ENCODE measurements at places on chromosomes 1 and 21. TPM values are rescaled to one million over a fixed set of nuclear protein-coding genes. Genes with fewer than 3 reads are reported as not detected.
A peak's percentile ranks its signal among the peaks of the same experiment; 100 is the strongest.

- peak; percentile 9 for DNase-seq
Observed at GRCh38 chr1:77313491-77313890, 31.7 kb downstream of the AK5 start.

DNA sequence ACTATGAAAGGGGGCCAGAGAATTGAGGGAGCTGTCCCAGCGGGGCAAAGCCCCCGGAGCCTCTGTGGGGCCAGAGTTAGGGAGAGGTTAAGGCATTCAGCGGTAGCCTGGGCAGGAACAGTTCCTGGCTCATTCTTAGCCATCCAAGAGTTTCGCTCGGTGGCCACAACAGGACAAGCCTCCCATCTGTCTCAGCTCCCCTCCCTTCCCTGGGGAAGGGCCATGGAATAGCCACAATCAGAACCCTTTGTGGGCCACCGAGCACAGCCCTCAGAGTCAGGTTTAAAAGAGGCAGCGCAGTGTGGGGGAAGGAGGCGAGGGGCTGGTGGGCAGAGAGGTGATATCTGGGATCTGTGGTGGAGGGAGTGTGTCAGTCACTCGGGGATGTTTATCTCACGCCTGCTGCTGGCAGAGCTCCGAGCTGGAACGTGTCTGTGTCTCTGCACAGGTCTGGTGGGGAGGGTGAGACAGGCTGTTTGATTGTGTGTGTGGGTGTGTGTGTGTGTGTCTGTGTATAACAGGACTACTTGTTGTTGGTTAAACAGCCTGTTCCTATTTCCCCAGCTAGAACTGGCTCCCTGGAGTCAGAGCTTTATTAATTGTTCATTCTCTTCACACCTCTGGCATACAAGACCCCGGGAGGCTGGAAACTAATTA, 49.6 kb upstream of the GOLT1A start:
- DNase-seq = no peak

DNA sequence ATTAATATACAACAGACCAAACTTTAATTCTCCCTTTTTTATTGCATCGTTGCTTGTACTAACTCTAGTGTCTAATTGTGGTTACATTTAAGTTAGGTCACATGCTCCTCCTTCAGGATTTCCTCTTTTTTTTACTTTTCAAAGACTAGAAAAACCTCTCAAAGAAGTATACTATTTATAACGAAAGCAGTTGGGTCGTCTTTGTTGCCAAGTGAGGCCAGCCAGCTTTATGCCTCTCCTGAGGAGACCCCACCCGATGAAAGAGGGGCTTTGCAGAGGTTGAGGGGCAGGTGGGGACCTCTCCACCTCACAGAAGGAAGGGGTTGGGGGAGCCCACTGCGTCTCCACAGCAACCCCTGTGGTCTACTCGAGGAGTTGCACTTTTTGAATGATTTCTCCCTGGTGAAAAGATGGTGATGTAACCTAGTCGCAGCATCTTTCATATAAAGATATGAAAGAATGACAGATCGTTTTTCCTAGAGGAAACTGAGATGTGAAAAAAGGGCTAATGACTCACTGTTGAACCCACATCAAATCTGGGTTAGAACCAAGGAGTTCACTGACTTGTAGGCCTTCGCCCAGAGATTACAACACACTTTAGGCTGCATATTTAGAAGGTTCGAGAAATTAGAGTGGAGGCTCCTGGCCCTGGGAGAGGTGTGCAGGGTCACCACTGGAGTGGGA, 6.4 kb downstream of the TGFB2 start:
- peak; percentile 75 for DNase-seq

- peak; percentile 98 for DNase-seq
Observed at GRCh38 chr1:18956193-18957135, at the start of gene IFFO2. Gene IFFO2, minus strand, starts transcription at chr1:18956676. Its CDS starts 344 bp downstream, at chr1:18956332.

- no peak for DNase-seq
Observed at GRCh38 chr1:221644145-221644448, 97.8 kb downstream of the DUSP10 start.

- DNase-seq = no peak
Observed at GRCh38 chr1:172405912-172406311, 14.6 kb upstream of the C1orf105 start.

DNA sequence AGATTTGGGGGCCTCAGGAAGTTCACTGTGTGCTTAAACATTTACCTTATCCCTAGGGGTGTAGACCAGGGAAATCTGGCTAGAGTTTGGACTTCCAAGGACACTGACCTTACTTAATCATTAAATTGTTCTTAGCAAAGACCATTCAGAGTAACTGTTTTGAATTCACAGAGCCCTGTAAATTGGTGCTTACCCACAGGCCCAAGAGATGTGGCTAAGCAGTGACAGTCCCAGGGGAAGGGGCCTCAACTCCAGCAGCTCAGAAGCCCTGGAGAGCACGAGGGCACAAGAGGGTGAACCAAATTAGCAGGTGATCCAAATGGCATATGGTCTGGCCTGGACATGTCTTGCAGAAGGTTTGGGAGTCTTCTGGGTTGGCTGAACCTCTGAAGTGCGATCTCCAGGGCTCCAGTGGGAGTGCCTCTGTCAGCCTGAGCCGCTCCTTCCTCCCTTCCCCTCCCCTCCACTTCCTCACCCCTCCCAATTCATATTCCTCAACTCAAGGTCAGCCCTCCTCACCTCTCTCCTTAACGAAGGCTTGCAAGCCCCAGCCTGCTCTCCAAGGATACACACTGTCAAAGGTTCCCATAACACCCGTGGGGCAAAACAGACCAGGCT, 4.3 kb downstream of the PAQR7 start:
- DNase-seq = no peak

GRCh38 chr1:171849245-171849898, 8.1 kb downstream of the DNM3 start:
- DNase-seq = peak; percentile 33

- DNase-seq = no peak
Observed at GRCh38 chr1:44310006-44310405, 45.1 kb downstream of the ERI3 start.

DNA sequence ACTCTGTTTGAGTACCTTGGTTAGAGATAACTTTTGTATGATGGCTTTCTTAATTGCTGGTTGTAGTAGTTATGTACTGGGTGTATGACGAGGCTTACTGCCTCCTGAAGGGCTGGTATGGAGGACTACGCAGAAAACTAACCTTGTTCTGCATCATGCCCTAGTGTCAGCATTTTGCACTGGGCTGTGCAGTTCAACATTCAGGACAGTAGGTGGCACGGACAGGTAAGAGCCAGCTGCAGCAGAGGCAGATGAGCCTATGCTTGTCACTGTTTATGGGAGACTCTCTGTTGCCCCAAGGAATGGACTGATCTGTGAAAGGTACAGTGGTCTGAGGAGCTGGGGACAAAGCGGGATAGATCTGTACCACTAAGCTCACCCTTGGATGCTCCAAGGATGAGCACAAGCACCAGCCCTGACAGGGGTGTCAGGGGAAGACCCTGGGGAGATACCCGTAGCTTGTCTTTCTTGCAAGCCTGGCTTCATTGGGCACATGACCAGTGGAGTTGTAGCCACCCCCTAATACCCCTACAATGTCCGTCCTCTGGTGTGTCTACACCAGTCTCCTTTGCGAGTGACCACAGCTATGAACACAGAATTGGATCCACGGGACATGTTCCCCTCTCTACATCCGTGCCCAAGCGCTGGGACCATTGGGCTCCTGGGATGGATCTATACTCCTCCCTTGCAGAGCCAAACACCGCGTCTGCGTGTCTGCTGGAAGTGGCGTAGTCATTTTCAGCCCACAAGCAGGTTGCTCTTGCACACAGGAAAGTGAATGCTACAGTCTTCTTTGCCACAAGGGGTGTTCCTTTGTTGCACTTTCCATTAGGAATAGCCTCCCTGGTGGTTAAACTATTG, 51.1 kb upstream of the CFHR3 start:
- peak; percentile 25 for DNase-seq

DNA sequence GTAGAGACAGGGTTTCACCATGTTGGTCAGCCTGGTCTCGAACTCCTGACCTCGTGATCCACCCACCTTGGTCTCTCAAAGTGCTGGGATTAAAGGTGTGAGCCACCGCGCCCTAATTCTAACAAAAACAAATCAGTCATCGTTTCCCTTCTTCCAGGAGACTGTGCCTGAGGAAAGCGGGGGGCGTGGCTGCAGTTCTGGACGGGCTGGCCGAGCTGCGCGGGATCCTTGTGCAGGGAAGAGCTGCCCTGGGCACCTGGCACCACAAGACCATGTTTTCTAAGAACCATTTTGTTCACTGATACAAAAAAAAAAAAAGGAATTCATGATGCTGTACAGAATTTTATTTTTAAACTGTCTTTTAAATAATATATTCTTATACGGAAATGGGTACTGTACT, 104.2 kb downstream of the WDR4 start:
- DNase-seq = no peak

DNA sequence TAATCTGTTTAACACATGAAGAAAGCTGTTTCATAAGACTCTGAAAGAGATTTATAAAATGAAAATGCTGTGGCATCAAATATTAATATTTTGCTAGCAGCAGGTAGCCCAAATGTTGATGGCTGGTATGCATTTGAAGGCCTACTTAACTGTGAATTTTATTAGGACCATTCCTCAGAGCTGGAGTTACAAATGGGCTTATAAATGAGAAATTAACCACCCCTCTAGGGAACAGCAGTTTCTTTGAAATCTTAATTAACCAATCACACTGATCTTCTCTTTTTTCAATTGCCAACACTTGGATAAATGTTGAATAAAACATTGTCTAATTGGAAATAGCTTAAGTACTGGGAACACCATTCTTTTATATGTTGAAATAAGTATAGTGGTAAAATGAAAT, 129.9 kb downstream of the GPR52 start:
- DNase-seq = no peak

CHODL gene
- total RNA-seq = 0.37 TPM

TTC24 gene
- total RNA-seq = 0.23 TPM
